Frontal cortex (tissue), 4 donors: ENCODE measurements at places on chromosomes 6 and 20. TPM values are rescaled to one million over a fixed set of nuclear protein-coding genes. Genes with fewer than 3 reads are reported as not detected.

WFDC5 gene
- total RNA-seq = not detected

STX11 gene
- under 0.01 TPM for total RNA-seq

IL17A gene
- not detected for total RNA-seq

GRCh38 chr6:133621751-133622150, 267.2 kb upstream of the TCF21 start:
- DNase-seq = no peak

- DNase-seq = no peak
These were observed 44.5 kb upstream of the LAMA4 start for GRCh38 chr6:112298816-112299281.

DNA sequence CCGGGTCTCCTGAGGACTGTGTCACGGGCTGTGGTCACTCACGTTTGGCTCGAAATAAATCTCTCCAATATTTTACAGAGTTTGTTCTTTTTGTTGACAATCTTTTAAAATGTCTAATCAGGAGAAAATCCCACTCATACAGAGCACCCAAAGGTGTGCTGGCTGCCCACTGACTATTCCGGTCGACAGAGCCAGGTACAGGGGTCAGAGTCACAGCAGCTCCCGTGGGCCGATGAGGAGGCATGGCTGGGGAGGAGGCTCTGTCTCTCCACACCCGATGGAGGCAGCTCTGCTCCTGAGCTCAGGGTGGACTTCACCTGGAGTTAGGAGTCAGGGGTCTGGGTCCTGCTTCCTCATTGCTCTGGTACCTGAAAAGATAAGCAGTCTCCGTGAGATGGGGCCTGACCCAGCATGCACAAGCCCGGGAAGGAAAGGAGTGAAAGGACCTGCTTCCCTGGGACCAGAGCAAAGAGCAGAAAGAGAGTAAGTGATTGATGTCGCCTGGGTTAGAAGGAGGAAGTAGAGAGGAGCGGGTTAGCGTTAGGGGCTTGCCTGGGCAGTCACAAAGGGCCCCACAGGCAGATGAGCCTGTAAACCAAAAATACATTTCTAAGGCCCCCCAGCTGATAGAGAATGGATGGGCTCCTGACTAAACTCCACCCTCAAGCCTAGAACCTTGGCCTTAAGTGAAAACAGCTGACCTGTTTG, 53.5 kb upstream of the UNC93A start:
- no peak for DNase-seq

DNA sequence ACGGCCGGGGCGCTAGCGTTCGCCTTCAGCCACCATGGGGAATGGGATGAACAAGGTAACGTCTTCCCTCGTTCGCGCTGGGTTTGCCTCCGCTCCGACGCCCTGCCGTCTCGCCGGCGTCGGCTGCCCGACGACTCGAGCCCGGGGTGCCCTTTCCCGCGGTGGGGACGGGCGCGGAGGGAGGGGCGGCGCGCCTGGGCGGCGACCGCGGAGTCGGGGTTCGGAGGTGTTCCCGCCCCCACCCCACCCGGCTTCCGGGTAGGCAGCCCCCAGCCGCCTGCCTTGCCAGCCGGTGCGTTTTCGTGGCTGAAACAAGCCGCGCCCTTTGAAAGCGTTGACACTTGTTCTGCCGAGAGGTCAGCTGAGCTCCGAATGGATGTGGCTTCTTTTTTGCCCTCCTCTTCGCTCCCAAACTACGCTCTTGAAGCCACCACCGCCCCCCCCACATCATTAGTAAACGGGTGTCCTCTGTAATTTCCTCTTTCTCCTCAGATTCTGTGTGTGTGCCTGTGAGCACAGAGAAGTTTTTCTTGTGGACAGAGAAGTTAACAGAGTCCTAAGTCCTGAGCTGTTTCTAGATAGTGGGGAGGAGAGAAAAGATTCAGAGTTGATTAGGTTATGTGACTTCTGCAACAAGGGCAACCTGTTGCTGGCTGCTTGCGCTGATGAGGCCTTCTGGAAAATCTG, 362 bp downstream of the DUSP22 start:
- DNase-seq = no peak

DNA sequence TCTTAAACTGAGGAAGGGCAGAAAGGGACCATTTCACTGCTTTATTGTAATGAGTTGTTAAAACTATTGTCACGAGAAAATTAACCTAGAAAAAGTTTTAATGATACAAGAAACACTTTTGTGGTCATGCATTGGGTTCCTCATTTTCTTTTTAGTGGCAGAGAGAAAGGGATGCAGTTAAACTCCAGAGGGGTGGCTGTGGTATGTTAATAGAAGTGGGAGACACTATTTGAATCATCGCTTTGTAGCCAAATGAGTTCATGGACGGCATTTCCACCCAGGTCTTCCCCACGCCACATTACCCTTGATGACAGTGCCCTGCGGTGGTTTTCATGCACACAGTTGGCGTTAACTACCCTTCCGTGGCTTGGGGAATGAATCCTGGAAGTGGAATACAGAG, 235.6 kb downstream of the PLCB1 start:
- no peak for DNase-seq

GRCh38 chr6:4731996-4732395, 44.2 kb upstream of the CDYL start:
- no peak for DNase-seq

GRCh38 chr6:96620851-96621250, 57.9 kb downstream of the FHL5 start:
- DNase-seq = no peak
